Thymus (tissue), 14 donors: ENCODE measurements at places on chromosomes 1 and 21. TPM values are rescaled to one million over a fixed set of nuclear protein-coding genes. Genes with fewer than 3 reads are reported as not detected.

The CLDN19 gene
- 2.2 TPM for total RNA-seq

The AMPD1 gene
- total RNA-seq, result 0.05 TPM

DNA sequence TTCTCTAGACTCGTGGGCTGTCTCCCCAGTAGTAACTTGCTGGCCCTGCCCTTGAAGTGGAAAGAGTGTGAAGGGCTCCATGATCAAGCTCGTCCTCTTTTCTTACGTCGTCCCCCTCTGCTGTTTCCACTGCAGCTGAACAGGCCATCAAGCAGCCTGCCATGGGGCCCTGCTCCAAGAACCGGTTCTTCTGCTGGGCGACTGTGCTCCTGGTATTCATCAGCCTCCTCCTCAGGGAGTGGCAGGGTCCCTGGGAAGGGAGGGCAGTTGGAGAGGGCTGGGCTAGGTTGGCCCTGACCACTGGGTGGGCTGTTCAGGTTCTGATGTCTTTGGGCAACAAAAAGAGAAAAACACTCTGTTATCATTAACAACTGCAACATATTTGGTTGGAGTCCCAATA lies 151.5 kb downstream of the FCRL5 start:
- DNase-seq, result no peak

- no peak for DNase-seq
Measured at GRCh38 chr1:93708734-93709481, 27.3 kb upstream of the BCAR3 start.

The XCL2 gene
- total RNA-seq, result 15.4 TPM

- peak; percentile 16 for DNase-seq
Measured at GRCh38 chr1:193310564-193310963, 124.2 kb upstream of the B3GALT2 start.

GRCh38 chr1:56745231-56745630 lies 74.0 kb downstream of the FYB2 start:
- no peak for DNase-seq

DNA sequence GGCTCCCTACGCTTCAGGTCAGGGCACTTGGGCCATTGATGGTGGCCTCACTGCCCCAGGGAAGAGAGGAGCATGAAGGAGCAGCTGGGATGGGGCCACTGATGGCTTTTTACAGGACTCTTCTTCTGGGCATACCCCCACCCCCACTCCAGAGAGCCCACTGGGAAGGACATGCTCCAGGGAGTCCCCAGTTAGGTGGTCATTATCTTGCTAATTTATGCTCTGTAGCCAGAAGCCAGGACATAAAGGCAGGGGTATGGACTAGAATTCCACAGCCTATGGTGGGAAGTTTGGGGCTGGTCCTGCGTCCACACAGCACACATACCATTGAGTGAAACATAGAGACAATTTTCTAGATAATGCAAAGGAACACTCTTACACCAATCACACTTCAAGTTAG lies 8.8 kb upstream of the GRIK3 start:
- no peak for DNase-seq

The CD1B gene
- total RNA-seq, result 456 TPM

- no peak for DNase-seq
Measured at GRCh38 chr1:66497910-66498309, 36.0 kb upstream of the SGIP1 start.

- no peak for DNase-seq
Measured at GRCh38 chr1:93196591-93196990, 16.1 kb downstream of the CCDC18 start.

DNA sequence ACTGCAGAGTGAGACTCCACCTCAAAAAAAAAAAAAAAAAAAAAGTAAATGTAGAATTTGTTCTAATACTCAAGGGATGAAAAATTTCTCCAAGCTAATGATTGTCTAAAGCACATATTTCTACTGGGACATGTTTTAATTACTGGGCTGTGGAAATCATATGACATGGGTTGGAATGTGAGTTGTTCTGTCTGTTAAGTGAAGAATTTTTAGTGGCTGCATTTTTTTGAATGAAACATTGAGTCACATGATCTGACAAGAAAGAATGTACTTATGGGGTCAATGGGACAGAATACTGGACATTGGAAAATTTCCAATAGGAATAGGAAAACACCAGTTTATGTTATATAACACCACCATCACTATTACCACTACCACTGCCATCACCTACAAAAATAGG lies 123.8 kb upstream of the IVNS1ABP start:
- DNase-seq, result no peak

- no peak for DNase-seq
Measured at GRCh38 chr1:201051399-201051798, 27.9 kb upstream of the KIF21B start.

- DNase-seq, result no peak
Measured at GRCh38 chr1:199954699-199955098, 72.8 kb upstream of the NR5A2 start.

DNA sequence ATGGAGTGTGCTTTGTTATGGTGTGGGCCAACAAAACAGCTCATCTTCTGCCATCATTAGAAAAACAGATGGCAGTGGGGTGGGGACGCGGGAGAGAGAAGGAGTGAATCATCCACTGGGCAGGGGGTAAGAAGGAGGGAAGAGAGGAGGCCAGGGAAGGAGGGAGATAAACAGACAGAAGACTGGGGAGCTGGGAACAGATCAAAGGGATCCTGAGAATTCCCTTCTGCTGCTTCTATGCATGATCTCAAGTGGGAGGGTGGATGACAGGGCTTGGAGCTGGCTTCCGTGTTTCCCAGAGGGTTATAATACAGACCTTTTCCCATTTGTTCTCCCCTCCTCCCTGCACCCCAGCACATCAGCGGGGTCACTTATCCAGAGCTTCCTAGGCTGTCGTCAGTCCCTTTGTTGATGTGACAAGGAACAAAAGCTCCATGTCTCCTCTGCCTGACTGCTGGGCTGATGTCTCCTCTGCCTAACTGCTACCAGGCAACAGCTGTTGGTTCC lies 338.6 kb downstream of the PAPPA2 start:
- no peak for DNase-seq

- DNase-seq, result no peak
Measured at GRCh38 chr1:198203434-198203833, 46.6 kb downstream of the NEK7 start.

DNA sequence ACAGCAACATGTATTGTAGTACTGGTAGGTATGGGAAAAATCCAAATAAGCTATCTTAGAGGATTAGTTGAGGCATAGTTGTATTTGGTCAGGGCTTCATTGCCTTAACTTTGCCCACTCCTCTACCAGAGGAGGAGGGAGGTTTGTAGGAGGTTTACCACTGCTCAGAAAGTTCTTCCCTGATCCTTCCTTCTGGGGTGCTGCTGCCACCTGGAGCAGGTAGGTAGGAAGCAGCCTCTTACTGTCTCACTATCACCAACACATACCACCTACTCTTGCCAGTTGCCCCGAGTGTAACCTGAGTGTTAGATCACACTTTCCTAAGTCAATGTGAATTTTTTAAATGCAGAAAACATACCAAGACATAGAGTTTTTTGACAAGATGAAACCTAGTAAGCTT lies 24.1 kb upstream of the ZSWIM5 start:
- DNase-seq, result no peak

GRCh38 chr1:23651069-23651808 lies 40.4 kb upstream of the RPL11 start:
- no peak for DNase-seq

DNA sequence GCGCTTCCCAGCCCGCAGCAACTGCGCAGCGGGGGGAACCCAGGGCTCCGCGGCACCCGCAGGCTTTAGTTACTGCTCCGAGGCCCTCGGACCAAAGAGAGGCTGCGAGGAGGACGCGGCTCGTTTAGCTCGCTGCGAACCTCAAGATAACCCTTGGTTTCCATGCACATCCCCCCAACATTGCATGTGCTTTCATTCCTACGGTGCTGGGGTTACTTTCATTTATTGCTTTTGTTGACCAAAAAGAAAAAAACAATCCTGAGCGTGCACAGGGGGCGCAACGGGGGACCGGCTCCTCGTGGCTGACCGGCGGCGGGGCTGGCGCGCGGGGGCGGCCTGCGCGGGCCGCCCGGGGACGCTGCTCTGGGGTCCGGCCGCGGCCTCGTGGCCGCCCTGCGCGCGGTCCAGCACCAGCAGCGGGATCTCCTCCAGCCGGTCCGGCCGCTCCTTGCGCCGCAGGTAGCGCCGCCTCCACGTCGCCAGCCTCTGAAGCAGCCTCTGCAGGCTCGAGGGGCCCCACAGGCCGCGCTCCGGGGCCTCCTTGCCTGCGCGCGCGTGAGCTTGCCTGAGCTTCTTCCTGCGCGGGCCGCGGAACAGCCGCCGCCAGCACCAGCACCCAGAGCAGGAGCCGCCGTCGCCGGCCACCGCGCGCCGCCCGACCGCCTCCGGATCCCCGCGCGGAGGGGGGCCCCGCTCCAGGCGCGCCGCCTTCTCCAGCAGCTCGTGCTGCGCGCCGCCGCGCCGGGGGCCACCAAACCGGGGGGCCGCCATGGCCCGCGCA lies 77.4 kb downstream of the DESI2 start:
- no peak for DNase-seq
